Vagina (tissue), 2 donors: ENCODE measurements at places on chromosomes 13 and 19. TPM values are rescaled to one million over a fixed set of nuclear protein-coding genes. Genes with fewer than 3 reads are reported as not detected.

CEACAM4 gene
- total RNA-seq, result not detected

CGB5 gene
- not detected for total RNA-seq

MAMSTR gene
- 3.4 TPM for total RNA-seq

SLITRK5 gene
- 0.74 TPM for total RNA-seq

PRSS57 gene
- total RNA-seq, result not detected

TYROBP gene
- 68.5 TPM for total RNA-seq

KLK4 gene
- not detected for total RNA-seq

C19orf47 gene
- total RNA-seq, result 17.4 TPM

HPN gene
- not detected for total RNA-seq

GAS6 gene
- 215 TPM for total RNA-seq

OR4F17 gene
- total RNA-seq, result not detected

CYP4F2 gene
- total RNA-seq, result 6.9 TPM

KLK10 gene
- 54.5 TPM for total RNA-seq

DNA sequence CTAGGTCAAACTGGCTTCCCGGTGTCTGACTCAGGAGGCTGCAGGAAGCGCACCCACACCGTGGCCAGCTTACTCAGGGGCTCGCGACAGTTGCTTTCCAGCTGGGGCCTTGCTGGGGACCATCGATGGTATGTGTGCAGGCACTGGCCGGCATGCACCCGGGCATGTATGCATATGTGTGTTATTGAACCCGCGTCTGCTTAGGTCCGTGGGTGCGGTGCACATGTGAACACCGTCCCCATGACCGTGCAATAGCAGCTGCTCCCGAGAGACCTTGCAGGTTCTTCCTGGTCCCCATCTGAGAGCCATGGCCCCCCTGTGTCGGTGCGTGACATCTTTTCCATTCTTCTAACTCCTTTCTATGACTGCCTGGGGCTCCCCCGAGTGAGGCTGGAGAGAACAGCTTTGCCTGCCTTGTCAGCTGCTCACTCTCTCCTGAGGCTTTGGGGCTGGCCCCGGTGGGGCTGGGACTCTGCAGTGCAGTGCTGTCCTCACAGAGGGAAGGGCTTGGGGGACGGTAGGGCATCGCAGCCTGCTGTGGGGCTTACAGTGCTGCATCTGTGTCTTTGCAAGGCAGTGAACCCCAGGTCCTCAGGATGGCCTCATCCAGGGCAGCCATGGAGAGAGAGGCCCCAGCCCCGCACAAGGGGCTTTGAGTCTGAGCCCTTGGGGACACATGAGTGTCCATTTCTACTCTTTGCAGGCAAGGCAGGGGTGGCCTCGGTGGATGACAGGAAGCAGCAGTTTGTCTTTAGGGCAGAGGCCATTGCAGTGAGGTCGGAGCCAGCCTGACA, 65.1 kb downstream of the CHST8 start:
- H3K27ac ChIP-seq, result no peak overlapping the region
- no peaks in the 10 kb centered on the region for H3K36me3 ChIP-seq
- no peak for DNase-seq
- no peaks in the 10 kb centered on the region for H3K4me1 ChIP-seq
- H3K27me3 ChIP-seq, result no peaks in the 10 kb centered on the region

GRCh38 chr13:98515818-98516465, 61.0 kb downstream of the STK24 start:
- no peak overlapping the region for H3K27ac ChIP-seq
- H3K27me3 ChIP-seq, result no peaks in the 10 kb centered on the region
- DNase-seq, result no peak
- no peak overlapping the region for H3K4me3 ChIP-seq

- no peak for DNase-seq
- H3K36me3 ChIP-seq, result no peaks in the 10 kb centered on the region
- no peak overlapping the region for H3K4me3 ChIP-seq
- H3K4me1 ChIP-seq, result peaks cover 40% of the 10 kb centered on the region
- H3K27ac ChIP-seq, result no peak overlapping the region
- H3K27me3 ChIP-seq, result no peaks in the 10 kb centered on the region
Measured at GRCh38 chr19:7831452-7831851, 1.4 kb downstream of the EVI5L start.

- no peaks in the 10 kb centered on the region for H3K27me3 ChIP-seq
- H3K4me3 ChIP-seq, result no peak overlapping the region
- H3K36me3 ChIP-seq, result no peaks in the 10 kb centered on the region
- peaks cover 4% of the 10 kb centered on the region for H3K4me1 ChIP-seq
Measured at GRCh38 chr19:7648265-7649014, 11.5 kb downstream of the STXBP2 start.

- H3K27me3 ChIP-seq, result no peaks in the 10 kb centered on the region
- no peak for DNase-seq
- H3K4me3 ChIP-seq, result no peak overlapping the region
- H3K27ac ChIP-seq, result no peak overlapping the region
Measured at GRCh38 chr19:34662919-34663318, 14.0 kb downstream of the SCGB2B2 start.

DNA sequence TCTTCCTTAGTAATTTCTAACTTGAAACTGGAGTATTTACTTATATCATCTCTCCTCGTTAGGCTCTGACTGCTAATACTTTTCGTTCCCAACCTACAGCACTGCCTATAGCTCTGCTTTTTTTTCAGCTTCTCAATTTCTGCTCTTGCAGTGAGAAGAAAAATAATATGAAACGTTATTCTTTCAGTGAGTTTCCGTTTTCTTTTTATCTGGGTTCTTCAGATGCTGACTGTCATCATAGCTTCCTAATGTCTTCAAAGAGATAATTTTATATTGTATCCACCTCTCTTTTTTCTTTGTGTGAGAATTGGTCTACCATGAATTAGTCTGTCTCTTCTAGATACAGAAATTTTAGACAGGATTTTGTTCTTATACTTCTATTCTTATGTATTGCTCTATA, 454.9 kb downstream of the LMO7 start:
- H3K27me3 ChIP-seq, result no peaks in the 10 kb centered on the region
- no peak overlapping the region for H3K4me3 ChIP-seq
- H3K4me1 ChIP-seq, result no peaks in the 10 kb centered on the region
- no peak for DNase-seq
- no peaks in the 10 kb centered on the region for H3K36me3 ChIP-seq

- peak overlapping the region; percentile 52 for H3K4me3 ChIP-seq
- peak overlapping the region; percentile 93 for H3K27ac ChIP-seq
- no peak for DNase-seq
- peaks cover 45% of the 10 kb centered on the region for H3K4me1 ChIP-seq
Measured at GRCh38 chr19:49496574-49497008, 357 bp downstream of the RPS11 start.

DNA sequence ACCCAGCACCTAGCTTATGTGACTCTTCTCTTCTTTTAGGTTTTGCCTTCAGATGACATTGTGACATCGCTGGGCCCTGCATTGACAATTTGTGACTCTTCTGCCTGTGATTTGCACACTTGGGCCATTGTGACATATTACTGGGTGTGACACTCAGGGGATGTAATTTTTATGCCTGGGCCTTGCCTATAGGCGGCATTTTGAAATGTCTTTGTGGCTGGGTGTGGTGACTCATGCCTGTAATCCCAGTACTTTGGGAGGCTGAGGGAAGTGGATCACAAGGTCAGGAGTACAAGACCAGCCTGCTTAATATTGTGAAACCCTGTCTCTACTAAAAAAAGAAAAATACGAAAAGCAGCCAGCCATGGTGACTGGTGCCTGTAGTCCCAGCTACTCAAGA, 28.4 kb upstream of the ZNF681 start:
- H3K27ac ChIP-seq, result no peak overlapping the region
- no peaks in the 10 kb centered on the region for H3K27me3 ChIP-seq
- DNase-seq, result peak; percentile 70
- H3K4me3 ChIP-seq, result no peak overlapping the region
- H3K4me1 ChIP-seq, result no peaks in the 10 kb centered on the region

GRCh38 chr19:7368456-7368855, 19.7 kb downstream of the ARHGEF18 start:
- H3K4me3 ChIP-seq, result no peak overlapping the region

- no peak overlapping the region for H3K27ac ChIP-seq
- H3K4me1 ChIP-seq, result peaks cover 9% of the 10 kb centered on the region
- no peaks in the 10 kb centered on the region for H3K27me3 ChIP-seq
- H3K36me3 ChIP-seq, result no peaks in the 10 kb centered on the region
Measured at GRCh38 chr13:44470638-44471562, 97.3 kb downstream of the SERP2 start.

DNA sequence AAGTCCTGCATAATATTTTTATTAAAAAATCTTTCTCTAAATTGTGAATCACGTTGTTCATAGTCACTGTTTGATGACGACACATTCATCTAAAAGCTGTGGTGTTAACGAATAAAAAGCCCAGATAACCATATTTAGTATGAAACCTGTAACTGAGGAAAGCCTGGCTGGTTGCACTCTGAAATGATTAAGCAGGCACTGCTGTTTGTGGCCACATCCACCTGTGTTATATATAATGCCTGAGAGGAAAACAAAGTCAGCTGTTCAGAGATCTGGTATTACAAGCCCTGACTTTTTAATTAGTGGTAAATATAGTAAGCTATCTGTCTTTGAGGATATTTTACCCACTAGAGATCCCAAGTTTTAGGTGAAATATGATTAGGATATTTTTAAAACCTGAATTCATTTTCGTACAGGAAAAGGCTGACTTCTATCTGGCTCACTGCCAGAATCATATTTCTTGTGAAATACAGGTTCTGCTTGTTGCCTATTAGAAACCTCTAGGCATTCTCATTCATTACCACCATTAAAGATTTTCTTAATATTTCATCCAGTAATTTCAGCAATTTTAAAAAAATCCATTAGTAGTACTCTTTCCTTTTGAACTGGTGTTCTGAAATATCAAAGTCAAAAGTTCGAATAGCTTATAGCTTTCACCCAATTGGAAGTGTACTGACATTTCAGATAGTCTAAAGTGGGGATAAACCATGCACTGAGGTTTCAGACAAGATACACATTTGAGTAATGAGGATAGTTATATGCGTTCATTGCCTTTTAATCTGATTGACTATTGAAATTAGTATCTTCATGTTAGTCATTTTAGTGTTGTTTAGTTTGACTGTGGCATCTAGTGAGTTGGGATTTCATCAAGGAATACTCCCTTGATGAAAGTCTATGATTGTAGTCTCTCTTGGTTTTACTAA, 79.7 kb downstream of the LMO7 start:
- no peak overlapping the region for H3K27ac ChIP-seq
- DNase-seq, result no peak
- no peaks in the 10 kb centered on the region for H3K27me3 ChIP-seq
- H3K36me3 ChIP-seq, result no peaks in the 10 kb centered on the region

DNA sequence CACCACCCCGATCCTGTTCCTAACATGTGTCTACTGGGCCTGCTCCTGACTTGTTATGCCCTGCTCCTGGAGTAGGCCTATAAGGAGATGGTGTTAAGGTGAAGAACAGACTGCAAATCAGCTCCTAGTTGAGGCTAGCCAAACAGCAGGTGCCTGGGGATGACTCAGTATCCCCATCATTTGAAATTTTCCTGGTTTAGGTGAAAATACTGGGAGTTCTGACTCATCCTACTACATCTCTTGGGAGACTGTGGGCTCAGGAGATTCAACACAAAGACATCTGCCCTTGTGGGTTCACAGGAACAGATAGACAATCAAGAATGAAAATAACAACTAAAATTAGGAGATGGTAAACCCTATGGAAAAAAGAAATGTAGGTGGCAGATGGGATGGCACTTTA, 41.2 kb downstream of the BRD4 start:
- H3K27ac ChIP-seq, result no peak overlapping the region
- H3K36me3 ChIP-seq, result no peaks in the 10 kb centered on the region
- no peak overlapping the region for H3K4me3 ChIP-seq
- no peak for DNase-seq
- peaks cover 100% of the 10 kb centered on the region for H3K4me1 ChIP-seq
- no peaks in the 10 kb centered on the region for H3K27me3 ChIP-seq

GRCh38 chr13:50406831-50407230, 391.6 kb downstream of the KCNRG start:
- H3K4me1 ChIP-seq, result peaks cover 9% of the 10 kb centered on the region
- H3K4me3 ChIP-seq, result no peak overlapping the region
- no peak for DNase-seq
- no peaks in the 10 kb centered on the region for H3K36me3 ChIP-seq

GRCh38 chr19:23515551-23515950, 120.3 kb upstream of the ZNF91 start:
- H3K27me3 ChIP-seq, result no peaks in the 10 kb centered on the region
- no peak overlapping the region for H3K27ac ChIP-seq
- H3K4me1 ChIP-seq, result no peaks in the 10 kb centered on the region
- DNase-seq, result no peak
- no peak overlapping the region for H3K4me3 ChIP-seq

GRCh38 chr13:79282976-79283375, 123.1 kb downstream of the RBM26 start:
- no peak overlapping the region for H3K4me3 ChIP-seq
- H3K27me3 ChIP-seq, result no peaks in the 10 kb centered on the region
- H3K4me1 ChIP-seq, result no peaks in the 10 kb centered on the region
- no peak overlapping the region for H3K27ac ChIP-seq
- DNase-seq, result no peak
